ENCODE measurements at places on chromosomes 6 and 20.

DNA sequence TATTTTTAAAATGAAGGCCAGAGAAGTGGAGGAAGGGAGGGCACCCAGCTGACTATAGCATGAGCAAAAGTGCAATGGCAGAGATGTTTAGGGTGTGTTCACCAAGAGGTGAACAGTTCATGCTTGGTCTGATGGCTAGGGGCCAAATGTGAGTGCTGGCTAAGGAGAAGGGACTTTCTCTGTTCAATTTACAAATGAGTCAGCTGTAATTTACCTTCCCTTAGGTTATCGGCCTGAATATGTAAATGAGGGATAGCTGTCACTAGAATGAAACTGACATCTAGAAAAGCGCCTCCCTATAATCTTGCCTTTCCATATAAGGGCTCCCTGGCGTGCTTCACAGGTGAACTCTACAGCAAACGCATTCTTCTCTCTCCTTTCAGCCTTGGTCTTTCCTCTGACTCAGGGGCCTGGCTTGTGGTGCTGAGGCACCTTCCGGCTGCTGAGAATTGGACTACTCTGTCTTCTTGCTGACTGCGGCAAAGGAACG is 114.7 kb upstream of the BACH2 start:
- peak; percentile 51 for DNase-seq

- no peak for DNase-seq
Observed at GRCh38 chr20:37955511-37955910, 52.6 kb downstream of the VSTM2L start.

DNA sequence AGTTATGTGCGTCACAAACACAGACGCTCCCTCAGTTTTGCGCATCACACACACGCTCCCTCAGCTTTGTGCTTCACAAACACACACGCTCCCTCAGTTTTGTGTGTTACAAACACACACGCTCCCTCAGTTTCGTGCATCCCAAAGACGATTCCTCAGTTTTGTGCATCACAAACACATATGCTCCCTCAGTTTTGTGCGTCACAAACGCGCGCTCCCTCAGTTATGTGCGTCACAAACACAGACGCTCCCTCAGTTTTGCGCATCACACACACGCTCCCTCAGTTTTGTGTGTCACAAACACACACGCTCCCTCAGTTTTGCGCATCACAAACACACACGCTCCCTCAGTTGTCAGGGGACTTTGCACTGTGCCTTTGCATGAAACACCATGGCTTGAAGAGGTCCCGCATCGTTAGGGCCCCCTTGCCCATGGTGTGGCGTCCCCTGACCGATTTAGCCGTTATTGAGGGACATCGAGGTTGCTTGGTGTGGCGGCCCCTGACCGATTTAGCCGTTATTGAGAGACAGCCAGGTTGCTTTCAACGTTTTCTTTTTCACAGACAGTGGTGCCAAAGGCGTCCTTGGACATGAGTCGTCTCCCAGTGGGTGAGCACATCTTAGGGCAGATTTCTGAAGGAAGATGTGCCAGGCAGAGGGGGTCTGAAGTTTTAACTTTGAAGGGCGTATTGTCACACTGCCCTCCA is 28.1 kb upstream of the MYT1 start:
- DNase-seq = no peak

DNA sequence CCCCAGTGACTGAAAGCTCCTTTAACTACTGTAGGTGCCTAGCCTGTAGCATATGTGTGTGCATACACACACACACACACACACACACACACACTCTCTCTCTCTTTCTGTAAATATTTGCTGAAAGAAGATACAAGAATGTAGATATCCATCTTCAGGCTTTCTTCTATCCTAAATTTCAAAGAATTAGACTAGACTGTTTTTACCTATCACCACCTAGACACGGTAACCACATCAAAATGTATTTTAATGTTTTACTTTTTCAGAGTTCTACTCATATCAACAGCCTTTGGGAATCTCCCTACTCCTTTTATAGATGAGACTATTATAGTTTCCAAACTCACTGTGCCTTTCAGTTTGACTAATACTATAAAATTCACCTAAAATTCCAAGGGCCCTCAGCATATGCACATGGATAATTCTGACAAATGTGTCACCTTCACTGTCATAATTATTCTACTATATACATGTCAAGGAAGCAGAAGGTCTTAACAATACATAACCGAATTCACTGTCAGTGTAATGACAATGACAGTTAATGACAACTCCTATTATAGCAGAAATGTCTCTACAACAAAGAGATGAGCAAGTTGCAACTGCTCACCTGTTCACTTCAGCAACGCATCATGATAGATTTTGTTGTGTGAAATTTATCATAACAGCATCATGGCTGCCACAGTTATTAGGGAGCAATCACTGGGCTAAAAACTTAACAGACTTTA is 236.5 kb downstream of the GMPR start:
- no peak for DNase-seq

DNA sequence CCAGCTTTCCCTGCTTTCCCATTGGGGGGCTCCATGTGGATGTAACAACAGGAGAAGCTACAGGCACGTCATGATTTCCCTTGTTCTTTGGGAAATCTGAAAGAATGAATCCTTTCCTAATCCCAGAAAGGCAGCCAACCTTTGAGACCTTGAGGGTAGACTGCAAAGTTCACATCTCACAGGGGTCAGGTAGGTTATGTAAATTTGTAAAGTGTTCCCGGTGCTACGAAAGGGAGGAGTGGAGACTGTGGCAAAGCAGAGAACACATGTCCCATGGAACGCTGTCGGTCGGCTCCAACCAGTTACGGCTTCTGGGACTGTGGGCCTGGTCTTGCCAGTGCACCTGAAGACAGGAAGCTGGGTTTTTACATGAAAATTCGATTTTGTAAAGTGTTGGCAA is 85.1 kb downstream of the RSPH3 start:
- DNase-seq = no peak

DNA sequence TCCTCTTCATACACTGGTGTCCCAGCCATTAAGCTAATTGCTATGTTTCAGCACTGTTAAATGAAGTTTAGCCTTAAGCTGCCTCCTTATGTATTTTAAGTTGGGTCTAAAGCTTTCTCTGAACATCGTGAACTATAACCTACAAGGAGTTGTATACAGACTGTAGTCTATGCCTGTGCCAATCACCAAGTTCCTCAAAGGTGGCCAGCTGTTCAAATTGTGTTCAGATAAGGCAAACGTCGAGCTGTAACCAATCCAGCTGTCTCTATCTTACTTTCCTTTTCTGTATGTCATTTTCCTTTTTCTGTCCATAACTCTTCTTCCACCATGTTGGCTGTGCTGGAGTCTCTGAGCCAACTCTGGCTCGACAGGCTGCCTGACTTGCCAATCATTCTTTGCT is 199.6 kb downstream of the OGFRL1 start:
- no peak for DNase-seq

DNA sequence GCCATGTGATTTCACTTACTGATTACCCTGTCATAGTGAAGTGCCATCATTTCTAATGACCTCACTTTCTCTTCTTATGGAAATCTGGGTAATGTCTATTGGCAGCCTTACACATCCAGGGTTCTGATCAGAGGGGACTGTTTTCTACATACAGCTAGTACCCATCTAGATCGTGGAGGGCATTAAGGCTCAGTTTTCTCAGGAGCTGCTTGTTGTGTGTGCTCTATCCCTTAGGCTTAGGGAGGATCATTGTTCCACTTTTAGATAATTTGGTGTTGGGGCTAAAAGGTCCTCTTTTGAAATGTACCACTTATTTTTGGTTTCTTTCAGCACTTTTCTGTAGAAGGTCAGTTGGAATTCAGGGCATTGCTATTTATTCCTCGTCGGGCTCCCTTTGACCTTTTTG is 3.8 kb downstream of the HSP90AB1 start:
- DNase-seq = no peak

All from activated naive CD4-positive, alpha-beta T cell treated with anti-CD3 and anti-CD28 coated beads, Interleukin-2, amount 50 U/mL, for 16 hours (primary cell).